ENCODE measurements at places on chromosomes 2 and 18. TPM values are rescaled to one million over a fixed set of nuclear protein-coding genes. Genes with fewer than 3 reads are reported as not detected.

The NYAP2 gene
- not detected for total RNA-seq

The COBLL1 gene
- 2.5 TPM for total RNA-seq

The IL36RN gene
- total RNA-seq: not detected

The EVA1A gene
- 5.8 TPM for total RNA-seq

The HAAO gene
- total RNA-seq: 12.2 TPM

The SERPINB11 gene
- not detected for total RNA-seq

The MATN3 gene
- total RNA-seq: 0.77 TPM

The TMEM87B gene
- total RNA-seq: 18.4 TPM

The SLC4A5 gene
- 0.16 TPM for total RNA-seq

The MTX2 gene
- total RNA-seq: 16.9 TPM

The VWC2L gene
- under 0.01 TPM for total RNA-seq

The KCNJ3 gene
- total RNA-seq: not detected

The SOWAHC gene
- total RNA-seq: 7.7 TPM

The SERPINB10 gene
- total RNA-seq: not detected
